ENCODE measurements at places on chromosomes 12 and 14. TPM values are rescaled to one million over a fixed set of nuclear protein-coding genes. Genes with fewer than 3 reads are reported as not detected.

- no peak for DNase-seq
- no peaks in the 10 kb centered on the region for H3K27me3 ChIP-seq
- H3K27ac ChIP-seq = no peak overlapping the region
- H3K4me3 ChIP-seq = no peak overlapping the region
- H3K36me3 ChIP-seq = no peaks in the 10 kb centered on the region
- no peaks in the 10 kb centered on the region for H3K4me1 ChIP-seq
Measured at GRCh38 chr14:26444822-26445221, 153.0 kb downstream of the NOVA1 start.

GRCh38 chr14:92447416-92448197 lies 66.0 kb upstream of the RIN3 start:
- H3K4me1 ChIP-seq = no peaks in the 10 kb centered on the region
- H3K4me3 ChIP-seq = no peak overlapping the region
- H3K36me3 ChIP-seq = no peaks in the 10 kb centered on the region

DNA sequence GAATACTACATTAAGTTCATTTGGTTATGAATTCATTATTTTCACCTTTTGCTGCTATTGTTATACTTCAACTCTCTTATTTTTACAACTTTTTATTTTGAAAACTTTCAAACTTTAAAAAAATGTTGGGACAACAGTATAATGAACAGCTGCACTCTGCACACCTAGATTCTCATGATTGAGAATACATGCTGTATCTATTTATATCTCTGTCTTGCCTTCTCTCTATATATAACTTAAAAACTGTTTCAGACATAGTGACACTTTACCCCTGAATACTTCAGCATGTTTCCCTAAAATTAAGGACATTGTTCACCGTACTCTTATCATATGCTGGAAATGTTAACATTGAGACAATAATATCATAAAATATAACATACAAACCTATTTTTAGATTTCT lies 237.1 kb downstream of the GPHN start:
- H3K4me3 ChIP-seq = no peak overlapping the region
- peaks cover 6% of the 10 kb centered on the region for H3K27me3 ChIP-seq
- DNase-seq = no peak
- H3K4me1 ChIP-seq = no peaks in the 10 kb centered on the region
- H3K36me3 ChIP-seq = no peaks in the 10 kb centered on the region

DNA sequence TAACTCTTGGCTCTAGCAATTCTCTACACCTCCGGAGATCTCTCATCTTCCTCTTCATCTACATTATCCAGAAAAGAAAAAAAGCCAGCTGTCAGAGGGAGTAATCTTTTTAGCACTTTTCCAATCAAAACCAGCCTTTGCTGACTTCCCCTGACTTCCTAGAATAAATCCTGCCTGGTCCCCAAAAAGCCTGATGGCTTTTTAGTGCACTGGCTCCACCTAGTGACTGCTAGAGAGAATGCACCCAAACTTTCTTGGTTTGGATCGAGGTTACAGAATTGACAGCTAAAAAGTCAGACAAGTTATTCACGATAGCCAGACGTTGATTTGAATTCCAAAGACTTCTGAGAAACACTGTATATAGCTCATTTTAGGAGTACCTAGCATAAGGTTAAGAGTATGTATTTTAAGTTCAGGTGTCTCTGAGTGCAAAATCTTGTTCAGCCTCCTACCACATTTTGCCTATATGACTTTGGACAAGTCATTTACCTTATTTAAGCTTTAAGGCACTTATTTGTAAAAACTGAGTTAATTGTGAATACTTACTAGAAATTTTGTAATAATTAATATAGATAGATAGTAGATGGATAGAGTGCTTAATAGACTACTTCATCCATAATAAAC lies 185.7 kb upstream of the GRIN2B start:
- no peaks in the 10 kb centered on the region for H3K36me3 ChIP-seq
- H3K27me3 ChIP-seq = peaks cover 12% of the 10 kb centered on the region
- H3K4me3 ChIP-seq = no peak overlapping the region
- peak; percentile 11 for DNase-seq

DNA sequence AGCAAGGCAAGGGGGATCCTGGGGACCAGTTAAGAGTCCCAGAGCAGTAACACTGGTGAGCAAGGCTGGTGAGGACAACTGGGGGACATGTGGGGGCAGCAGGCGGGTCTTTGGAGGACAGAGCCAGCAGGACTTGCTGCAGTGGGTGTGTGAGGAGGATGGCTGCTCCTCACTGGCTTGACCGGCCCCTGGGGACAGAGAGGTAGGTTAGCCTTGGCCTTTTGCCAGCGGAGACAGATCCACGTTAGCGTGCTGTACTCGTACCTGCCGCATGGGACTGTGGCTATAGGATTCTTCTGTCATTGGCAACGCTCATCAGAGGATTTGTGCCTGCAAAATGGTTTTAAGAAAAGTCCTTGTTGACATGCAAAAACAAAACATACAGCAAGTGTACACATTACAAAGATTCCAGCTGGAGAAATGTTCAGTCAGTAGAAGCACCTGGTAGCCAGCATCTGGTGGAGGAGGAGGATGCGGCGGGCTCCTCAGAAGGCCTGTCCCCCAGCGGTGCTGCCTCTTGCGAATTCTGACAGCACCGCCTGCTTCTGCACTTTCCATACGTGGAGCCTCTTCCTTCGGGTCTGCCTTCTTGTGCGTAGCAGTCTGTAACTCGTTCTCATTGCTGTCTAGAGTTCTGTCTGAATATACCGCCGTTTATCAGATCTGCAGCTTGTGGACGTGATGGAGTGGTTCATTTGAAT lies 91.3 kb downstream of the EP400 start:
- peaks cover 4% of the 10 kb centered on the region for H3K4me1 ChIP-seq
- H3K4me3 ChIP-seq = no peak overlapping the region
- H3K27ac ChIP-seq = no peak overlapping the region
- DNase-seq = no peak

GRCh38 chr14:46818147-46818546 lies 166.6 kb upstream of the RPL10L start:
- H3K4me3 ChIP-seq = no peak overlapping the region
- H3K27ac ChIP-seq = no peak overlapping the region
- no peak for DNase-seq
- no peaks in the 10 kb centered on the region for H3K4me1 ChIP-seq
- no peaks in the 10 kb centered on the region for H3K27me3 ChIP-seq

DNA sequence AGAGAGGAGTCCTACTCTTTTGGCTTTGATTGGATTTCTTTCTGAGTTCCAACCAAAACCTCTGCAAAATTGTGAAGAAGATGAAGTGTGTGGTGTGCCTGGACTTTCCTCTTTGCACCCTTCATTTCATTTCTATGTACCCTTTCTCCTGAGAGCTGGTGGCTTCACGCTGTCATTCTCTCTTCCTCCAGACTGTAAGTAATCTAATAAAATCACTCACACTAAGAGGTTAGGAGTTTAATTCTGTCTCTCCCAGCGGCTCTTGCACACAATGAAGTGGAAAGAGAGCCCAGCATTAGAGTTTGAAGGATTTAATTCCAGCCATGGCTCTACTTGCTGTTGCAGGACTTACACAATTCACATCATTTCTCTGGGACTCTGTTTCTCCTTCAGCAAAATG lies 37.8 kb upstream of the CRADD start:
- no peaks in the 10 kb centered on the region for H3K36me3 ChIP-seq
- H3K4me1 ChIP-seq = no peaks in the 10 kb centered on the region
- DNase-seq = no peak
- peaks cover 26% of the 10 kb centered on the region for H3K27me3 ChIP-seq

GRCh38 chr14:20782280-20782890 lies 1.3 kb downstream of the RNASE6 start:
- peaks cover 22% of the 10 kb centered on the region for H3K4me1 ChIP-seq
- H3K27me3 ChIP-seq = peaks cover 8% of the 10 kb centered on the region
- no peaks in the 10 kb centered on the region for H3K36me3 ChIP-seq
- H3K4me3 ChIP-seq = peak overlapping the region; percentile 54
- peak overlapping the region; percentile 66 for H3K27ac ChIP-seq

GRCh38 chr14:51138404-51139103 lies 43.6 kb upstream of the TRIM9 start:
- H3K27ac ChIP-seq = no peak overlapping the region
- no peak overlapping the region for H3K4me3 ChIP-seq
- no peaks in the 10 kb centered on the region for H3K36me3 ChIP-seq
- peaks cover 3% of the 10 kb centered on the region for H3K27me3 ChIP-seq
- DNase-seq = no peak
- peaks cover 1% of the 10 kb centered on the region for H3K4me1 ChIP-seq

- H3K27me3 ChIP-seq = no peaks in the 10 kb centered on the region
- H3K36me3 ChIP-seq = no peaks in the 10 kb centered on the region
- DNase-seq = no peak
- H3K4me1 ChIP-seq = no peaks in the 10 kb centered on the region
Measured at GRCh38 chr12:41946106-41946505, 198.6 kb downstream of the GXYLT1 start.

GRCh38 chr14:64410084-64410774 lies 22.1 kb downstream of the MTHFD1 start:
- peak overlapping the region; percentile 87 for H3K27ac ChIP-seq
- H3K4me3 ChIP-seq = no peak overlapping the region

DNA sequence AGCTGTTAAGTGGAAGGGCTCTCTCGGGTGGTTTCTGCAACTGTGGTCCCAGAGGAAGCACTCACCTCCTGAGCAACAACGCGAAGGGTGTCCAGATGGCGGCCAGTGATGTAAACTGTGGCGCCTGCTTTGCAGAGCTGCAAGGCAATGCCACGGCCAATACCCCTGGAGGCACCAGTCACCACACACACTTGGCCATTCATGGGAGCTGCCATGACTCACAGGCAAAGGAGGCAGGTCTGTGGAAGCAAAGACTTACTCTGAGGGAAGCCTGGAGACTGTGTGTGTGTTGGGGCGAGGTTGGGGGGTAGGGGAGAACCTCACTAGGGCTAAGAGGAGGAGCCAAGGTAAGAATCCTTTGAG lies 707 bp downstream of the DHRS1 start:
- peaks cover 38% of the 10 kb centered on the region for H3K36me3 ChIP-seq
- peak overlapping the region; percentile 90 for H3K4me3 ChIP-seq
- peak overlapping the region; percentile 88 for H3K27ac ChIP-seq
- DNase-seq = no peak
- H3K27me3 ChIP-seq = no peaks in the 10 kb centered on the region

- no peak overlapping the region for H3K27ac ChIP-seq
- no peaks in the 10 kb centered on the region for H3K36me3 ChIP-seq
- DNase-seq = no peak
Measured at GRCh38 chr14:95034788-95035187, 122.5 kb downstream of the DICER1 start.

GRCh38 chr14:44388306-44388705 lies 118.8 kb downstream of the FSCB start:
- H3K4me1 ChIP-seq = no peaks in the 10 kb centered on the region
- no peak for DNase-seq
- no peaks in the 10 kb centered on the region for H3K27me3 ChIP-seq
- H3K36me3 ChIP-seq = no peaks in the 10 kb centered on the region
- no peak overlapping the region for H3K27ac ChIP-seq
- H3K4me3 ChIP-seq = no peak overlapping the region

DNA sequence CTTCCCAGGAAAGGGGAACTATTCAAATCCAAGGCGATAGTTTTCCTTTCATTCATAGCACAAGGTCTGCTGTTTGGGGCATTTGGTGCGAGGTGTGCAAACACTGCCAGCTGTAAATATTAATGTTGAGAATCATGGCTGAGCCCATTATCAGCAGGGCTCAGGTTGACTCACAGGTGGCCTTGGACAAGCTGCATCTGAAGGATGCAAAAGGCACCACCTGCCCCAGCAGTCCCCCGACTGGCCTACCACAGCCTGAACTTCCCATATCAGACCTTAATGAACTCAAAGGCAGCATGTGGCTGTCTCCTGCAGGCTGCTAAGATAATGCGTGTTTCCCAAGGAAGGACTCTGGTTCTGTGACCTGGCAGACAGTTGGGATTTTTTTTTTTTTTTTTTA lies 93.3 kb upstream of the MAP1LC3B2 start:
- H3K27ac ChIP-seq = no peak overlapping the region
- H3K27me3 ChIP-seq = peaks cover 6% of the 10 kb centered on the region
- DNase-seq = no peak
- no peaks in the 10 kb centered on the region for H3K36me3 ChIP-seq

- DNase-seq = no peak
- H3K4me1 ChIP-seq = peaks cover 7% of the 10 kb centered on the region
- H3K4me3 ChIP-seq = no peak overlapping the region
- H3K27me3 ChIP-seq = peaks cover 4% of the 10 kb centered on the region
- H3K27ac ChIP-seq = no peak overlapping the region
Measured at GRCh38 chr12:106118-106591, 39.6 kb downstream of the IQSEC3 start.

- no peaks in the 10 kb centered on the region for H3K36me3 ChIP-seq
- H3K4me3 ChIP-seq = no peak overlapping the region
- H3K4me1 ChIP-seq = no peaks in the 10 kb centered on the region
- H3K27ac ChIP-seq = no peak overlapping the region
- no peak for DNase-seq
Measured at GRCh38 chr12:83110424-83110823, 423.7 kb downstream of the TMTC2 start.

DNA sequence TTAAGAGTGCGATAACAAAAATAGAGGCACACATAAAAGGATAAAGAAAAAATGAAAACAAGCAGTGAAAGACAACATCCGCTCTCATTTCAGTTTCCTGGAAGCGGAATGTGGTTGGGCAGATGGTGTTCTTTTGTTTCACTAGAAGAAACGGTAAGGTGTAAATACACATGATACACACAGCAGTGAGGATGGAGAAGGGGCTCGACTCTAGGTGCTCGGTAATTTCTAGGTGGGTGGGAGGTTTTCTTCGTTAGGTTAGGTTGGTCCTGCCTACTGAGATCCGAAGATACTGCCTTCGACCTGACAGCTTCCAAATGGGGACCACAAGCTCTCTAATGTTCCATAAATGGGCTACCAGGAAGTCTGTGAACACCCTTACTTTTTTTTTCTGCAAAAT lies 1082.5 kb downstream of the BCL11B start:
- H3K27me3 ChIP-seq = no peaks in the 10 kb centered on the region
- H3K4me1 ChIP-seq = peaks cover 91% of the 10 kb centered on the region
- peak overlapping the region; percentile 97 for H3K27ac ChIP-seq
- peak; percentile 63 for DNase-seq

- no peaks in the 10 kb centered on the region for H3K4me1 ChIP-seq
- H3K4me3 ChIP-seq = no peak overlapping the region
- no peak overlapping the region for H3K27ac ChIP-seq
- no peak for DNase-seq
- H3K36me3 ChIP-seq = no peaks in the 10 kb centered on the region
Measured at GRCh38 chr12:98332642-98333041, 182.7 kb upstream of the TMPO start.

GRCh38 chr14:36055681-36056225 lies 120.8 kb downstream of the PTCSC3 start:
- no peak for DNase-seq
- H3K36me3 ChIP-seq = no peaks in the 10 kb centered on the region
- H3K4me3 ChIP-seq = no peak overlapping the region

Gene SYNDIG1L
- total RNA-seq = not detected

Gene PCED1B
- total RNA-seq = 49.9 TPM

Gene MORN3
- total RNA-seq = 0.34 TPM

Gene HOXC10
- total RNA-seq = not detected

Gene EML1
- 0.68 TPM for total RNA-seq

Gene SNAPC1
- 10.2 TPM for total RNA-seq

Gene TOMM20L
- not detected for total RNA-seq

Gene DTX1
- 0.16 TPM for total RNA-seq

Gene CHGA
- not detected for total RNA-seq

Gene RERG
- total RNA-seq = not detected

Gene GLIPR1L2
- total RNA-seq = not detected

Gene JAG2
- 2.6 TPM for total RNA-seq

All from activated T-helper 2 cell treated with anti-CD3 and anti-CD28 coated beads, Interferon-gamma antibody, Interleukin-2, Interleukin-4, amounts not matched to agents 10 μg/mL and 5 μg/mL and 100 μg/mL, durations not matched to agents 14 hours and 24 hours and 36 hours (primary cell).